Transverse colon (tissue), 4 donors: ENCODE measurements at places on chromosomes 1 and 21. TPM values are rescaled to one million over a fixed set of nuclear protein-coding genes. Genes with fewer than 3 reads are reported as not detected.

DNA sequence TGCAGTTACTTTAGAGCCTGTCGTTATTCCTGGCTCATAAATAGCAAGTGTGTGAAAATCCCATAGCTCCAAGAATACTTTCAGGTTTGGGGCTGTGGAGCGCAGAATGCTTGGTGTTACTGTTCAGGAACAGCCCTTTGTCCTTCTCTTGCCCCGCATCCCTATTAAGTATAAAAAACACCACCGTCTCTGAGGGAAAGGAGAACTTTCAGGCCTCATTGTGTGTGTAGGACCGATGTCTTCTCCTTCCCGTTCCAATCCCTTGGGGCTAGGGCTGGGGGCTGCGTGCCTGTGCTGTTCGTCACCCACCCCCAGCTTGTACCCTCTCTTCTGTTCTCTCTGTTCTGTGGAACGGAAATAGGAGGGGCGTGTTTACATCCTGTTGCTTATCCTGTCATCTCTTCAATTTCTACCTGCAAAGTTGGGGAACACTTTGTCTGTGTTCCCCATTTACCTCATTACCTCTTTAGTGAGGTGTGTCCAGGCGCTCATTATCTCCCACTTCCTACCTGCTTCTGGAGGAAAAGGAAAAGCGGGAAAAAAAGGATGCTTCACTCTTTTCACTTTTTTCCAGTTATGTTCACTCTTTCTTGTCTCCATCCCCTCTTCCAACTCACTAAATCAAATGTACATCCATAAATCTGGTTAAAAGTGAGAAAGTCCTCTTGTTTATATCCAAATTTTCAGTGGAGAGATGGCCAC, 788 bp upstream of the TXNIP start:
- peaks cover 50% of the 10 kb centered on the region for H3K4me1 ChIP-seq
- peak; percentile 74 for DNase-seq
- peaks cover 11% of the 10 kb centered on the region for H3K36me3 ChIP-seq
- no peaks in the 10 kb centered on the region for H3K27me3 ChIP-seq
- H3K27ac ChIP-seq: peak overlapping the region; percentile 96

The OR2G2 gene
- not detected for total RNA-seq

DNA sequence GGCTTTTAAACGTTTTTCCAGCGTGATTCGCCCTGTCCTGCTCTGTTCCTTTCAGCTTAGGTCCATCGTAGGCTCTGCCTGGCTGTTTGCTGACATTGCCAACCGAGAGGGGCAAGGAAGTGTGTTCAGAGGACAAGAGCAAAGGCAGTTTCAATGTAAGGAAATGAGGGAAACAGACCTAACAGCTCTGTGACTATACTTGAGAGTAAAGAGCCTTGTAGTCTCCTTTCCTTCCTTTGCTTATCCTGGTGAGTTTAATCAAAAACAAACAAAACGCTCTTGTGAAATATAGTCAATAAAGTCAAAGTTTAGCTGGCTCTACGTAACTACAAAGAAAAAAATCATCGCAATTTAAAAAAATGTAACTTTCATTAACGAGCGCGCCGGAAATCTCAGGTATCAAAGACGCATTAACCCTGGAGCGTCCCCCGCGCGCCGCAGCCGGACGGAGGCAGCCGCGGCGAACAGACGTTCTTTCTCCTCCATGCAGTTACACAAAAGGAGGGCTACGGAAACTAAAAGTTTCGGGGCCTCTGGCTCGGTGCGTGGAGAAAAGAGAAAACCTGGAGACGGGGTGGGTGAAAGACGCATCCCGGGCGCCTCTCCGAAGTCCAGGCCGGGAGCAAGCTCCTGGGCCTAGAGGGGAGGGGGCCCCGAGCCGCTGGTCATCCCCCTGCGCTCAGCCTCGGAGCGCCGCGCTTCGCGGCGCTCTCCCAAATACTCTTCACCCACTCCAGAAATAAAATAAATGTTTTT, 617 bp upstream of the ADGRL2 start:
- H3K27ac ChIP-seq: peak overlapping the region; percentile 91
- H3K4me3 ChIP-seq: peak overlapping the region; percentile 65
- DNase-seq: peak; percentile 23
- no peaks in the 10 kb centered on the region for H3K36me3 ChIP-seq
- H3K4me1 ChIP-seq: peaks cover 34% of the 10 kb centered on the region
- peaks cover 66% of the 10 kb centered on the region for H3K27me3 ChIP-seq

DNA sequence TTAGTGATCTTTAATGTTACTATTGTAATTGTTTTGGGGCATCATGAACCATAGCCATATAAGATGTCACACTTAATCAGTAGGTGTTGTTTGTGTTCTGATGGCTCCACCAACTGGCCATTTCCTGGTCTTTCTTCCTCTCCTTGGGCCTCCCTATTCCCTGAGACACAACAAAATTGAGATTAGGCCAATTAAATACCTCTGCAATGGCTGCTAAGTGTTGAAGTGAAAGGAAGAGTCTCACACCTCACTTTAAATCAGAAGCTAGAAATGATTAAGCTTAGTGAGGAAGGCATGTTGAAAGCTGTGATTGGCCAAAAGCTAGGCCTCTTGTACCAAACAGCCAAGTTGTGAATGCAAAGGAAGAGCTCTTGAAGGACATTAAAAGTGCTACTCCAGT, 30.7 kb downstream of the PPP2R5A start:
- no peaks in the 10 kb centered on the region for H3K36me3 ChIP-seq
- no peak overlapping the region for H3K27ac ChIP-seq
- H3K4me1 ChIP-seq: no peaks in the 10 kb centered on the region
- H3K4me3 ChIP-seq: no peak overlapping the region
- DNase-seq: peak; percentile 24

The SPRR2F gene
- not detected for total RNA-seq

The HSPB7 gene
- total RNA-seq: 11.6 TPM

GRCh38 chr1:20058531-20058930, 11.5 kb upstream of the PLA2G5 start:
- no peaks in the 10 kb centered on the region for H3K4me1 ChIP-seq
- no peaks in the 10 kb centered on the region for H3K27me3 ChIP-seq

The CLCA4 gene
- total RNA-seq: 590 TPM

DNA sequence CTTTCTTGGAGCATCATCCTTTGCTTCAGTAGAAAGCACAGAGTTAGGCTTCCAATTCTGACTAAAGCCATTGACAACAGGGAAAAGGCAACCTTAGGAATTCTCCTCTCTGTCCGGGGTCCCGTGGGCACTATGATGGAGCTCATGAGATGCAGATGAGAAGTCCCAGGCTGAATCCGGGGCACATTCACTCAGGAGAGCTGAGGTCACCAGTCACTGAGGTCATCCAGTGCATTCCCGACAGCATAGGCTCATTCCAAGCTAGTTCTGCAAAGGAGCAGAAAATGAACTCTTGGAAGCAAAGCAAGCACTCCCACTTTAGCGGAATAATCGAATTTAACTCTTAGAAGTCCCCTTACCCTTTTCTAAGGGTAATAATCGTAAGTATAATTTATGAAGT, 6.8 kb downstream of the CR1 start:
- H3K4me3 ChIP-seq: no peak overlapping the region
- peaks cover 58% of the 10 kb centered on the region for H3K27me3 ChIP-seq
- DNase-seq: no peak
- no peaks in the 10 kb centered on the region for H3K4me1 ChIP-seq
- no peak overlapping the region for H3K27ac ChIP-seq
- H3K36me3 ChIP-seq: no peaks in the 10 kb centered on the region

- no peaks in the 10 kb centered on the region for H3K36me3 ChIP-seq
- no peak for DNase-seq
- H3K27me3 ChIP-seq: no peaks in the 10 kb centered on the region
- H3K4me3 ChIP-seq: no peak overlapping the region
- H3K27ac ChIP-seq: no peak overlapping the region
Observed at GRCh38 chr1:230303069-230303468, 123.1 kb downstream of the PGBD5 start.

The SLAMF9 gene
- not detected for total RNA-seq

- H3K4me3 ChIP-seq: no peak overlapping the region
- DNase-seq: no peak
- no peaks in the 10 kb centered on the region for H3K27me3 ChIP-seq
- H3K4me1 ChIP-seq: no peaks in the 10 kb centered on the region
- no peaks in the 10 kb centered on the region for H3K36me3 ChIP-seq
- no peak overlapping the region for H3K27ac ChIP-seq
Observed at GRCh38 chr1:113178106-113178505, 105.1 kb downstream of the LRIG2 start.
